GM06990 (cell line): ENCODE measurements at places on chromosomes 2 and 18.

GRCh38 chr2:223486751-223487150, 115.4 kb downstream of the SCG2 start:
- DNase-seq = no peak

DNA sequence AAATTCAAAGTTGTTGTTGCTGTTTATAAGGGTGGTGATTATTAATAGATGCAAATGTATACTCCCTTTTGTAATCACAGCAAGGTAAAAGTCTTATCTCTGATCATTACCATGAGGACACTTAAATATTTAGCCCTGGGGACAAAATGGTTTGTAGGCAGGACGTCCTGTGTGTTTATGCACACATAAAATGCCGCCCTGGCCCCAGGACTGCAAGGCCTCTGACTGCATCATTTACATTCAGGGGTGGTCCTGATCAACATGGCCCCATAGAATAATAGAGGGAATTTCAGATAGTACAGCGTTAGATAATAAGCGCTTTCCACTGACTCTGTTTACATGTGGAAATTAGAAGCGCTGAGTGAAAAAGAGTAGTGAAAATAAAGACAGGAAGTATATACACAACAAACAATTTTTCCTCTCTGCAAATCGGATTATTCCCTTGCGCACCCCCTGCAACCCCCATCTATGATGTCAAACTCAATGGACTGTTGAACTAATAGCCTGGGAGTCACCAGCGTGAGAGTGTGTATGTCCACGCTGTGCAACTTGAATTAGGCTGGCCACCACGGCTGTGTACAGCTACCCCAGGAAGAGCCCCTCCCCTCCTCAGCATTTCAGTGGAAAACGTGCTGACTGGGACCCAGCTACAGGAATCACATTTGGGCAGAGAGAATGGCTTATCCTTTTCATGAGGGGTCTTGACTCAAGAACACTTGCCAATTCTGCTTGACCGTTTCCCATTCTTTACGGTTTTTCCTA, 291.5 kb downstream of the SOX11 start:
- DNase-seq = no peak

DNA sequence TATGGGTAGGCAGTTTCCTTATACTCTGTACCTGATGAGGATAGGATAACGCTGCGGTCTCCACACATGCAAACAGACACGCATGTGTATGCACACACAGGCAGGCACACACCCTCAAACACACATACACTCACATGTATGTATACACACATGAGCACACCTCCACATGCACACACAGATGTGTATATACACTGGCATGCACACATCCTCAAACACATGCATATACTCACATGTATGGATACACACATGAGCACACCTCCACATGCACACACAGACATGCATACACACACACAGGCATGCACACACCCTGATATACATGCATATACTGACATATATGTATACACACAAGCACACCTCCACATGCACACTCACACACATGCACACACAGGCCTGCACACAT, 267.8 kb upstream of the HDAC4 start:
- DNase-seq = no peak

- no peak for DNase-seq
Observed at GRCh38 chr2:3001615-3002560, 375.7 kb downstream of the EIPR1 start.

- peak; percentile 31 for DNase-seq
Observed at GRCh38 chr2:54469484-54470053, 13.4 kb downstream of the SPTBN1 start.

GRCh38 chr2:216849987-216850386, 9.9 kb downstream of the TNP1 start:
- no peak for DNase-seq
